ENCODE measurements at places on chromosomes 6 and 20.

- DNase-seq, result no peak
These were observed 120.2 kb downstream of the QRSL1 start for GRCh38 chr6:106749609-106750008.

- DNase-seq, result peak; percentile 18
These were observed 29.0 kb upstream of the TCP11 start for GRCh38 chr6:35170166-35170565.

- no peak for DNase-seq
These were observed 21.9 kb downstream of the COL11A2 start for GRCh38 chr6:33170176-33171015.

DNA sequence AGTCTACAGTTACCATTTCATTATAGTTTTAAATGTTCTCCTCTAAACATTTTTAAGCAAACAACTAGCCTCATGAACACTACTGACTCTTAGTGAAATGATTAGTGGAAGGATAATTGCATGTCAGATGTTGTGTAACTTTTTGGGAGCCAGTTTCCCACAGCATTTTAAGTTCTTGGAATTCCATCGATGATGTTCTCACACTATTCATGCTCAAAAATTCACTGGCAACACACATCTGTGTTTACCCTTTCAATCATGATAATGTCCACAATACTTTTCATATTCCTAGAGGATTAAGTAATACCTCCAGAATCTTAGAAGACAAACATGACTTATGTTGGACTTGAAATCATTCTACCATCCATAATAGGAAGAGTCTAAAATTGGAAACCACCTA, 678.1 kb upstream of the ID4 start:
- DNase-seq, result no peak

DNA sequence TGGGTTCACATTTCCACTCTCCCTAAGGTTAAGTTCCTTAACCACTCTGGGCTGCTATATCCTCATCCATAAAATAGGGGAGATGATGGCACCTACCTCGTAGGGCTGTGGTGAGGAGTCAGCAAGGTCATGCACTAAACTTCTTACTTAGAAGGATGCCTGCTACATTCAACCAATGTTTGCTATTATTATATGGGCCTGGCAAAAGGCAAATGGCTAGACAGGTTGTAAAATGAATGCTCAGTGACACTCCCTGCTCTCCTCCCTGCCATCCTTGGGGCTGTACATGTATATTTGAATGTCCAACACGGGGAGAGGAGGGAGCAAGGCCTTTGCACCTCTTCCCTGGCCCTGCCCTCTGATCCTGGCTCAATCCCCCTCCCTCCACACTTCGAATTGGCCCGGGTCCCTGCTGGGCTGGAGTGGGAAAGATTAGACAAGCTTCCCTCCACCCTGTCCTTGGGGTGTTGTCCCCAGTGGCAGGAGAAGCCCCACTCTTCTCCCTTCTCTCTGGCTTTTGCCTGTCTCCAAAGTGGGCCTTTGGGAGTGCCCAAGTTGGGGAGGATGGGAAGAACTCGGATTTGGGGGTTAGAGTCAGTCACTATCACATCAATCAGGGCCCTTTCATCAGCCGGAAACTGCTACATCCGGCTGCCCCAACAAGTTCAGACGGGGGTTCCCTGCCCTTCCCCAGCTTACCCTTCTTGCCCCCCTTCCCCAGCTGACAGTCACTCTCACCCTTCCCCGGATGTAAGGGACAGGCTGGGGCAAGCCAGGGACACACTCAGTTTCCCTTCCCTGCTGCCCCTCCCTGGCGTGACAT, 36.3 kb upstream of the VEGFA start:
- no peak for DNase-seq

DNA sequence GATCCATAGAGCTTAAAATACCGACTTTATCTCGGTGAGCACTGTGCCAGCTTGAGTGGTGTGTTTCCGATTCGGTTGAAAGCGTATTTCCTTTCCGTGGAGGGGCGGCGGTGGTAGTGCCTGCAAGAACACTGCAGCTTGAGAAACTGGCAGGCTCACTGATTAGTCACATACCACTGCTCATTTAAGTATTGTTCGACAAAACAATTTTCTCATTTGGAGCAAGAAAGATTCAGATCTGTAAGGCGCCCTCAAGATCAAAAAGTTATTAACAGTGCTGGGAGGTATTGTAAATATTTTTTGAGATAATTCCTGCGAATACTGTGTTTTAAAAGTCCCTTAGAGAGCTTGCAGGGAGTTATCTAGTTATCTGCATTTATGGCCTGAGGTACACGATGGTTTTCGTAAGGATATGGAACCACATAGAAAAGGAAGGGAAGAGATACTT, 1.3 kb downstream of the MAPK14 start:
- no peak for DNase-seq

- DNase-seq, result no peak
These were observed 951 bp upstream of the OLIG3 start for GRCh38 chr6:137494988-137495702.

DNA sequence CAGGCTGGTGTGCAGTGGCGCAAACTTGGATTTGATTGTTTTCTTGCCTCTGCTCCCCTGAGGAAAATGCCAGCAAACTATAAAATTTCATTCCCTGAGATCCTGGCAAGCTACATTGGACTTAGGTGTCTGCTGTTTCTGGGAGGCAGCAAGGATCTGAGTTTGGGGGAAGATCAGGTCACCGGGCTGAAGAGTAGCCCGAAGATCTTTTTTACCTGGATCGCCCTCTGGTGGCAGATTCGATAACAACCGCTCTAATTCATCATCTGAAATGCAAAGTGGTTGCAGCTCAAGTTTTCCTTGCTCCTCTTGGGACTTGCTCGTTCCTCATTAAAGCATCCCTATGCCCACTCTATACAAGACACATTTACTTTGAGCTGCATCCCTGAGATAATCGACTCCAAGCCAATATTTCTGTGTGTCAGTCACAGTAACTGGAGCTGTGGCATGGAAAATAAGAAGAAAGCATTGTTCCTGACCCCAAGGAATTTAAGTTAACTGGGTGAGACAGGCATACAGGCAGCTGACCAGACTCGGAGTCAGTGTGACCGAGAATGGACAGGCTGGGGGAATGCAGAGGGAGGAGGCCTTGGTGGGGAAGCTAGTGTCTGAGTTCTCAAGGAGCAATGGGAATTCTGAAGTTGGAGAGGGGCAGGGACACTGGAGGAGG, 131.8 kb upstream of the PROKR2 start:
- peak; percentile 70 for DNase-seq

- no peak for DNase-seq
These were observed 34.7 kb downstream of the GHRH start for GRCh38 chr20:37226889-37227288.

- no peak for DNase-seq
These were observed 32.1 kb downstream of the BEND3 start for GRCh38 chr6:107083047-107083768.

- DNase-seq, result no peak
These were observed 4.8 kb upstream of the SRSF12 start for GRCh38 chr6:89122625-89123024.

DNA sequence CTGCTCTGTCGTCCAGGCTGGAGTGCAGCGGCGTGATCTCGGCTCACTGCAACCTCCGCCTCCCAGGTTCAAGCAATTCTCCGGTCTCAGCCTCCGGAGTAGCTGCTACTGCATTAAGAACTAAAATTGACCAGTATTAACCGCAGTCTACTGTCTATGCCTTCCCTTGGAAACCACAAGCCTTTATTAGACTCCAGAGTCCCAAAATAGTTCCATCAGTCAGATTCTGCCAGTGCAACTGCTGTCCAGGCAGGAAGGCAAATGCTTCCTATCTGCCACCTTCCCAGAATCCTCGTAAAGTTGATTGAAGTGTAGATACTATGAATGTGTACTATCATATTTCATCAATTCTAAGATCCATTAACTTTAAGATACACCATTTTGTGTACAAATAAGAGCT, 16.7 kb downstream of the KAT14 start:
- no peak for DNase-seq

DNA sequence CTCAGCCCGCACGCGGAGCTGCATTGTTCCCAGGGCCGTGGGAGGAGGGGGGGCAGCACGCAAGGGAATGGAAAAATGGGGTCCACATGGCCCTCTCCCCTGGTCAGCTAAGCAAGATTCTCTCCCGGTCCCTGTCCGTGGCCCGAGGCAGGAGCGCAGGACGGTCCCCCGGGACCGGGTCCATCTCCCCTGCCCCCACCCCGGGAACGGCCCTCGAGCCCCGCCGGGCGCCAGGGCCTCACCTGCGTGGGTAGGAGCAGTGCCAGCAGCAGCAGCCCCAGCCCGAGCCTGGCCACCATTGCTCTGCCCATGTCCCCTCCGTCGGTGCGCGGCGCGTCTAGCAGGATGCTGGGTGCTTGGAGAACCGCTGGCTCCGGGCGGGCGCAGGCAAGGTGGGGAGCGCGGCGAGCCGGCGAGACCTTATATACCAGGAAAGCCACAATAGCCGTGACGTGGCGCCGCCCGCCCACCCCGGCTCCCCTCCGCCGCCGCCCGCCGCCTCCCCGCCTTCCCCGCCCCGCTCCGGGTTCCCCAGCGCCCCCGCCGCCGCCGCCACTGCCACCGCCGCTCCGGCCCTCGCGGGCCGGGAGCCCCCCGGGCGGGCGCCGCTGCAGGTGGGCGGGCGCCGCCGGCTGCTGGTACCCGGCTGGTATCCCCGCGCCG, at the start of gene CD24:
TSS of gene CD24 (minus strand) at position 394 of the 663 bp plus-strand sequence. CDS start at position 311, 83 bp downstream.
- peak; percentile 72 for DNase-seq

DNA sequence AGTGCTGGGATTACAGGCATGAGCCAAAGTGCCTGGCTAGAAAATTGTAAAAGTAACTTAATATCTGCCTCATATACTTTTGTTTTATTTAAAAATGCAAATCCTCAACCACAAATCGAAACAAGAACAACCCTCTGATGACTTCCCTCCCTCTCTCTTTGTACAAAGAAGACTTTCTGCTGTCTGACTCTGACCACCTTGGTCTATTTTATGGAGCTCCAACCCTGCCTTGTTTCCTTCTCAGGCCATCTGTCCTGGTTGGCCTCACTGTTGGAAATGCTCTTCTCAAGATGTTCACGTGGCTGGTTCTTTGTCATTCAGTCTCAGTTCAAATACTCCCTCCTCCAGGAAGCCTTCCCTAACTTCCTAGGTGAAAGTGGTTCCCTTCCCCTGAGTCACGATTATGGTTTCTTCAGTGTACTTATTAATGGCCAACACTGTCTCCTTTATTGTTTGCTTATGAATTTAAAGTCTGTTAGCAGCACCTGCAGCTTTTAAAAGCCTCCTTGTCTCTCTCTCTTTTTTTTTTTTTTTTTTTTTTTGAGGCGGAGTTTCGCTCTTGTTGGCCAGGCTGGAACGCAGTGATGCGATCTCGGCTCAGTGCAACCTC, 151.5 kb upstream of the SALL4 start:
- DNase-seq, result no peak

- DNase-seq, result no peak
These were observed 633.3 kb downstream of the MAFB start for GRCh38 chr20:40055711-40056110.

GRCh38 chr6:797479-798077, 104.6 kb upstream of the EXOC2 start:
- DNase-seq, result peak; percentile 55

- no peak for DNase-seq
These were observed 11.6 kb upstream of the CD164 start for GRCh38 chr6:109393886-109394281.

- no peak for DNase-seq
These were observed 113.7 kb downstream of the CLIC5 start for GRCh38 chr6:45901767-45902650.

- DNase-seq, result no peak
These were observed 256.9 kb downstream of the CDH26 start for GRCh38 chr20:60214901-60215815.

- DNase-seq, result peak; percentile 51
These were observed 2.7 kb downstream of the MYB start for GRCh38 chr6:135183532-135184440.

DNA sequence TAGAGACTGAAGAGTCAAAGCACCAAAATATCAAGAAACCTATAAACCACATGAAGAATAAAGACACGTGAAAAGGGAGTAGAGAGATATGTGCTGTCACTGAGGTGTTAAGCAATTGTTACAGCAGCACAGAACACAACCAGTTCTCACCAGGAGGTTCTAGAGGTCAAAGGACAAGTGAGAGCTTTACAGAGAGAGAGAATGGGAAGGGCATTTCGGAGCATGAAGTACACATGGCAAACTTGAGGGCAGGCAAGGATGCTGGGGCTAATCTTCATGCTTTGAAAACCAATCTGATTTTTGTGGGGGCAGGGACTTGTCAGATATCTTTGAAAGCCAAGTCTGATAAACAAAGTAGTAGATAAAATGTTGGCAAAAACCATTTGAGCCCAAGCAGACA, 142.3 kb upstream of the NRSN1 start:
- DNase-seq, result no peak

Data from right forelimb (tissue), 1 donor.